ENCODE measurements at places on chromosomes 1 and 21.
A peak's percentile ranks its signal among the peaks of the same experiment; 100 is the strongest.

DNA sequence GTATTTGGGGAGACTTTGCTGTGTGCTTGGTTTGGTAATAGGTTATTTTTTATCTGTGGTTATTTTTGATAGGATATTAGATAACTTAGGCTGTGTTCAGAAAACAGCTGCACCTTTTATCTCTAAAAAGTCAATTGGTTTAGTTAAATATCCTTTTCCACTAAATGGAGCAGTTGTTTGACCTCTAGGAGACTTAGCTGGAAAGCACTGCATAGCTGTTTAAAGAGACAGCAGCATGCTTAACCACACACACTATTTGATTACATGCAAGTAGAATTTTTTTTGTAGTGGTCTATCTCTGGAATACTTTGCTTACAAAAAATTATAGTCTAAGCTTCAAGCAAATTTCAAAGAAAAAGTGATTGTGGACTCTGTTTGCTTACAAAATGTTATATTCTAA, 6.5 kb upstream of the PALMD start:
- DNase-seq, result no peak

GRCh38 chr1:184158896-184159681, 107.6 kb downstream of the TSEN15 start:
- no peak for DNase-seq

DNA sequence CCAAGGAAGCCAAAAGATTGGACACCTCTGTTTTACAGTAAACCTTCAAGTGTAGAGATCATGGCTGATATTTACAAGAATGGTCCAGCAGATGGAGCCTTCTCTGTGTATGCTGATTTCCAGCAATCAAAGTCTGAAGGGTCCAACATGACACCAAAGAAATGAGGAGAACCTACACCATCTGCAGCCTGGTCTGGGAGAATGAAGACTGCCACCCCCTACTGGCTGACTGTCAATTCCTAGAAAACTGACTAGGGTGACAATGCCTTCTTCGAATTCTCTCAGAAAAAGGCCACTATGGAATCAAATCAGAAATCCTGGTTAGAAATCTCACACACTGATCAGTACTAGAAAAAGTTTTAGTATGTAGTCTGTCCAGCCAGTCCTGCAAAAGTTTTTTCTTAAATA, 83.3 kb downstream of the CDC42BPA start:
- DNase-seq, result no peak

- no peak for DNase-seq
Measured at GRCh38 chr1:110282395-110282794, 56.8 kb upstream of the RBM15 start.

- no peak for DNase-seq
Measured at GRCh38 chr21:41396558-41397075, 29.4 kb upstream of the MX1 start.

GRCh38 chr1:169511316-169512005, 25.7 kb upstream of the SLC19A2 start:
- DNase-seq, result no peak

GRCh38 chr1:10564063-10564462, 89.3 kb downstream of the PEX14 start:
- DNase-seq, result no peak

DNA sequence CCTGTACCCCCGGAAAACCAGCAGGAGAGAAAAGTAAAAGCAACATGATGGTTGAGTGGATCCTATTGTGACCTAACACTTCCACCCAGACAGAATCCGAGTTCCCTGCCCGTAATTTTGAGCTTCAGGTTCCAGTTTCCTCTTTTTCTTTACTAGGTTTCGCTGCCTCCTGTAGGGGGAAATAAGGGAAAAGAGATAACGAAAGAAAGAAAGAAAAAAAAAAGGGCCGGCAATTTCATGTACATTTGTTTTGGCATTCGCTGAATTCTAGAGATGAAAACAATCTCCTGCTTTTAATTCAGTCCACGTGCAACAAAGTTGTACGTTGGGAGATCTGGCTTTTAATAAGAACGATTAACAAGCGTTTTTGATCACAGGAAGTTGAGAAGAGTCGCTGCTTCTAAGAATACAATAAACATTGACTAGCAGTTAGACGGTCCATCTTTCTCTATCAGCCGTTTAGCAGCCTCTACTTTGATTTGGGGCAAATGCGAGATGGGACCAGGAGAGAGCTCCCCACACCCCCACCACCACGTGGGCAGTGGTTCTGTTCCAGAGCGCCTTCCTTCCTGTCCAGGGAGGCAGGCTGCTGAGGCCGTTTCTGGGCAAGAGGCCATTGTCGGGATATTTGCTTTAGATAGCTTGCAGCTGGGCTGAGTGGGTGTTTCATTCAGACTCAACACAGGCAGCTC, 155.9 kb upstream of the RUNX1 start:
- peak; percentile 55 for DNase-seq

DNA sequence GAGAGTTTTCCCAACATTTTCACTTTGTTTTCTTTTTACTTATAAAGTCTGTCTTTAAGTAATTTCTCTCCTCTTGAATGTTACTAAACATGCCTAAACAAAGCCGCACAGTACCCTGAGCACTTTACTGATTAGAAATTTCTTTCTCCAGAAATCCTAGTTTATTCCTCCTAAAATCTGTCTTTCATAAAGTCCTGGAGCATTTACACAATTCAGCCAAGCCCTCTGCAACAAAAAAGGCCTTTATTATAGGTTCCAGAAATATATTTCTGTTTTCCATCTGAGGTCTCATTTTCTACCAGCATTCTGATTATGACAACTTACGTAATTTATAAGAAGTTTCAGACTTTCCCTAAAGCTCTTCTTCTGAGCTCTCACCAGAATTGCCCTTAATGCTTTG, 549.5 kb upstream of the OLFM3 start:
- DNase-seq, result no peak

GRCh38 chr1:174174461-174175329, 15.4 kb downstream of the RABGAP1L start:
- DNase-seq, result no peak

DNA sequence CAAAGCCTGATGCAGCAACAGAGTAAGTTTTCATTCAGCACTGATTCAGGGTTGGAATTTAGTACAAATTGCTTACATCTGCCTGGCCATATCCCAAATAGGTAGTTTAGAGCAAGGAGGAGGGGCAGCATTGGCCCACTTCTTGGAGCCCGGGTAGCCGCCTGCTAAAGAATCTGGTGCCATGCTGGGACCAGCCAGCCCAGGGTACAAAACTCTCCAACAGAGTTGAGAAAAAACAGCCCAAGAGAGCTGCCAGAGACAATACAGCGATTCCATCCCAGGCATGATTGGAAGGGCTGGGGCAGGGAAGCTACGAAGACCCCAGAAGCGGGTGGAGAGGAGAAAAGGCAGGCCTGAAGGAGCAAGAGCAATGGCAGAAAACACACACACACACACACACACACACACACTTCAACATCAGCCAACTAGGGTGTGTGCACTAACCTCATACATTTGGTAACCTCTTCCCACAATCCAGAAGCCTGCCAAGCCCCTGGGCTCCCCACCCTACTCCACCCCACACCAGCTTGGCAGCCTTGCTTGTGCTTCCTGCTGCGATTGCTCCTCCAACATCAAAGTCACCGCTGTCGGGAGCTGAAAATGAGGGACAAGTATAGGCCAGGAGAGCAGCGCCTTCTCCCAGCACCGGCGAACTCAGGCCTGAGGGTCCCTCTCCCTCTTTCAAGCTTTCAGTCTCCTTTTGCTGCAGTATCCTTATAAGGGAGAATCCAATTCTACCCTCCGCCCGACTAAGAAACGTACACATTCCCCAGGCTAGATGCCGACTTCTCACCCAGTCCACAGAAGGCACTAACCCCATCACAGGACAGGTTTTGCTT, 1.2 kb downstream of the PIK3C2B start:
- no peak for DNase-seq

- peak; percentile 75 for DNase-seq
Measured at GRCh38 chr1:58727364-58727763, 27.5 kb upstream of the MYSM1 start.

DNA sequence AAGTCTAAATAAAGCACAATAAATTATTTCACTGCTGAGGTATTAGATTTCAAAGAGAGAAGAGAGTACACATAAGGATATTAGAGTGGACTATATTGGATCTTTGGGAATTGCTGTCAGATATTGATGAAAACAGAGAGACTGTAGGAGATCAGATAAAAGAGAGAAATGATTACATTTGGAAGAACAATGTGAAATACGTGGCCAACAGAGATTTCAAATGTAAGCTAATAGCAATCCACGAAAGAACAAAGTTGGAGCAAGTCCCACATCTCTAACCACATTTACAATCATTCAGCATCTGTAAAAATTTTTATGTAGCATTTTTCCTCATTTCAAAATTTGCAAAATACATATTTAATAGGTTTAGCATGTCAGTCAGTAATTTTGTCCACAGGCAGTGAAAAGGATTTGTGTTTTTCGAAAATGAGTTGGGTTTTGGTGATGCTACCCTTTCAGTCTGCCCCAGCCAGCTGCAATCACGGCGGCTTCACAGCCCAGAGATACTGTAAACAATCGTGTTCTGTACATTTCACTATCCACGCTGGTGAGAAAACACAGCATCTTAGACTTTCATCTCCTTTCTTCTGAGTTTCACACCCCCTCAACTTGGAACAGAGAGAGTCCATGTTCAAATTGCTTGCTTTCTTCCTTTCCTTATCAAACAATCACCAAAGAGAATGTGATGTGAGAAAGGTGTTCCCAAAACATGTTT, 209.1 kb upstream of the LYPLAL1 start:
- no peak for DNase-seq

GRCh38 chr1:159084152-159084551, 7.6 kb upstream of the AIM2 start:
- no peak for DNase-seq

DNA sequence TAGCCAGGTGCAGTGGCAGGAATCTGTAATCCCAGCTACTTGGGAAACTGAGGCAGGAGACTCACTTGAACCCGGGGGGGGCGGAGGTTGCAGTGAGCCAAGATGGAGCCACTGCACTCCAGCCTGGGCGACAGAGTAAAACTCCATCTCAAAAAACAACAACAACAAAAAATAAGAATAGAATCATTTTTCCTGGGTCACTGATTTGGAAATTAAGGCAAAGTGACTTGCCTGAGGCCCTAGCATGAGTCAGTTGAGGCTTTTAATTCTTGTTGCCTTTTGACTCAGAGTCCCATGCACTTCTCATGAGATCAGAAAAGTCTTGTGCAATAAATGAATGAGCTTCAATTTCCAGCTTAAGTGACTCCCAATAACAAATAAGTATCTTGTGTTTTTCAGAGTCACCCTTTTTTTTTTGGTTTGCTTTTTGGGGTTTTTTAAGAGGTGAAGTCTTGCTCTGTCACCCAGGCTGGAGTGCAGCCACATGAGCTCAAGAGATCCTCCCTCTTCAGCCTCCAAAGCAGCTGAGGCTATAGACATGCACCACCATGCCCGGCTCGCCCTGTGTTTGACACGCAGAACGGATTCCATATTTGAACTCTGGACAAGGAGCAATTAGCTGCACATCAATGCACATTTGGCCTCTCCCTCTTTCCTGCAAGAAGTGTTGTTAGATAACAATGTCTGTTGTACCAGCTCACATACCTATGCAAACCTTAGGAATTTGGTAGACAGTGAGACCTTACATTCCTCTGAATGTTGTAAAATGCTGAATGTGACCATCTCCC, 3.4 kb upstream of the PLEKHM2 start:
- DNase-seq, result peak; percentile 92

DNA sequence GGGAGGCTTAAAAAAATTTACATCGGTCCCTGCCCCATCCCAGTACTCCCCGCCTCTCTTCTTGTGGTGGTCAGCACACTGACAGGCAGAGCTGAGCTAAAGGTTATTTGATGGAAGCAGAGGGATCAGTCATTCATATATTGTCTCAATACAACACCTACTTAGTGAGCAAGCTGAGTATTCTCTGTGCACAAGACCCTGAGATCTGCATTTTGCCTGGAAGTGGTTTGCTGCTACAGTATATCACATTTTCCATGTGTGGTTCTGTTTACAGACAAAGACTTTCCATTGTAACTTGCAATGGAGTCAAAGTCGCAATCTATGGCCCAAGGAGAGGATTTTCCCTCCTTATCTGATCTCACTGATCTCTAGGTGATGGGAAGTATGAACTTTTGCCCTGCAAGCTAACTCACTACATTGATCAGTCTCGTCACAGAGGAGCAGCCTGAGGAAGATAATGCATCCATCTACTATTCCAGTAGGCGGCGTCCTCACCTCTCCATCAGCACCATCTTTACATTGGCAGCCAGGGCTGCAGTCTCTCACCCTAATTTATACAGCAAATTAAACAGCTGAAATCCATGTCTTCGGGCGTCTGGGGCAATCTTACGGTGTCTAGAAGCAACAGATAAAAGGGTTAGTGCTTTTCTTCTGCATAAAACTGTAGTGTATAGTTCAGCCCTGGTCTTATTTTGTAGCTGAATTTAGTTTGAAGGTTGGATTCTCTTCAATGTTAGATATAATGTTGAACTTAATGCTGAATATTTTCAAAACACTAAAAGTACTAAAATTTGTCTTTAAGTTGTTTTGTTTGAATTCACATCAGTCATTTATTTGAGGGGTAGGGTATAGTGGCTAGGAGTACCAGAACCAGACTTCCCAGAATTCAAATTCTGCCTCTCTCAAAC, 3.2 kb upstream of the TRAF5 start:
- DNase-seq, result peak; percentile 41

DNA sequence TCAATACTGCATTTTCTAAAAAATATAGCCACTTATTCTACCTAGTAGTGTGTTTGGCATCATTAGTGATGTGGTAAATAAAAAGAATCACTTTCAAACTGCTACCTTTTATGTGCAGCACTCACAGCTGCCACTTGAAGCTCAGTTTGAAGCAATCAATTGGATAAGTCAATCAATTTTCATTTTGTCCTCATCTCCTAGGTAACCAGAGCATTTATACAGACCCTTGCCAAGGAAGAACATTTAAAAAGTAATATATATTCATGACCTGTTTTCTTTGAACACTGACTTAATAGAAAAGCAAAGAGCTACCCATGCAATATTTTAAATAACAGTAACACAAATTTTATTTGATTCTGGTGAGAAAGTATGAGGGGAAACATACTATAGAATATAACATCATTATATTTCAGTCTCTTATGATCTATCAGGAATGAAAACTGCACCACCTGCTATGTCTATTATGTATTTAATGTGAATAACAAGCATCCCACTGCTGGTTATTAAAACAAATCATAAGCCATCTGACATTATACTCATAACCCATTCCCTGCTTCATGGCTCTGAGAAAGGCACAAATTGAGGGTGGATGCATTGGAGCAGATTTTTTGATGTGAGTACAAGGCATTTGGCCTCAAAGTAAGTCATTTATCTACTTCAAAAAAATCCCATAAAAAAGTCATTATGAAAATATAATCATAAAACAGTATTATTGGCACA, 168.4 kb upstream of the C21orf91 start:
- no peak for DNase-seq

- no peak for DNase-seq
Measured at GRCh38 chr1:116791727-116792126, 37.5 kb downstream of the CD2 start.

GRCh38 chr1:4177425-4178150, 277.5 kb upstream of the C1orf174 start:
- no peak for DNase-seq

DNA sequence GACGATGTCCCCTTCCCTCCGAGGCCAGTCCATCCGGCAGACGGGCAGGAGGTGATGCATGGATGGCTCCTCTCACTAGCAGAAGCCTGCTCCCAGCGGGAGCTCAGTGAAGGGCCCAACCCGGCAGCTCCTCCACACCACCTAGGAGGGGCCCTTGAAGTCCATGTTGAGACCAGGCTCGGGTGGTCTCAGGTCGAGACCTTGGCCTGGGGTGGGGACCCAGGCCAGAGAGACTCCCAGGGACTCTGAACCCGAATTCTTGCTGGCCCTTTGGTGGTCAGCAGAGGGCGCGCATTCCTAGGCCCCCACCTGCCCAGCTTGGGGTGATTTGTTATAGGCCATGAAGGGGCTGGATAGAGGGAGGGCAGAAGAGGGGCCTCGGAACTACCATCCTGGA, 642 bp upstream of the NT5C1A start:
- no peak for DNase-seq
